ENCODE measurements at places on chromosomes 13 and 19. TPM values are rescaled to one million over a fixed set of nuclear protein-coding genes. Genes with fewer than 3 reads are reported as not detected.

DNA sequence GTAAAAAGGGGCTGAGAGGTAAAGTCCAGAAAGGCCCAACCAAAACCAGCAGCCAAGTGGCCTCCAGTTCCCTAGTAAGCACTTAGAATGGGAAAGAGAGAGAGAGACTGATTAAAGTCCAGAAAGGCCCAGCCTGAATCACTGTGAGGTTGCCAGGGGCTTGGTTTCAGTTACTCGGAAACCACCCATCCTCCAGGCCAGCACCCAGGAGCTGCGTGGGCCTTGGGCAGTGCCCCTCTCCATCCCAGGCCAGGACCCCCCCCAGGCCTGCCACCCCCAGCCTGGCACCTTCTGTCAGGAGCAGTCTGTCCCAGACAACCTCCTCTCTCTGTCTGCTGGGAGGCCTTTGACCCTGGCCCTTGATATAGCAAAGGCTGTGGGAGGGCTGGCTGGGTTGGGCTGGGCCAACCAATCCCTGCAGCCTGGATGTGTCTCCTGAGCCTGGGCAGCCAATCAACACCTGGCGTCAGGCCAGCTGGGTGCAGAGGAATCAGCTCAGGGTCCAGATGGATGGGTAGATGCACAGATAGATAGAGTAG is at the start of gene CYP4F2:
CYP4F2 (minus strand) TSS at position 337 of the 539 bp plus-strand sequence. CDS start 463 bp downstream, outside the sequence.
- no peak for DNase-seq

- no peak for DNase-seq
Observed at GRCh38 chr19:13684021-13684420, 80.3 kb upstream of the MRI1 start.

DNA sequence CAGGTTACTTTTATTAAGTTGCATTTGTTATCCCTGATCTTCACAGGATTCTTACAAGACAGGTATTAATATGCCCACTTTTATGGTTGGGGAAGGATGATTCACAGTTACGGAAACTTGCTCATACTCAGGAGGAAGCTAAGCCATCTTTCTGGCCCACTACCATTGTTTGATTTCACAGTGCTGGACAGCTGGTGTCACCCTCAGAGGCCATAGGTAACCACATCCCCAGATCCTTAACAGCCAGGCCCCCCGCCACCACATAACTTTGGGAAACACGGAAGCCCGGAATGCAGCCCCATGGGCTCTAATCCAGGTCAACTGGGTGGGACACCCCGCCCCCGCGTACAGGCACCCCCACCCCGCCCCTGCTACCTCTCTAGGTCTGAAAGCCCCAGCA is 119.7 kb downstream of the IRS2 start:
- no peak for DNase-seq

GRCh38 chr13:108383667-108384066 is 114.1 kb downstream of the TNFSF13B start:
- DNase-seq, result no peak

- DNase-seq, result no peak
Observed at GRCh38 chr19:39082745-39083598, 1.2 kb upstream of the ACP7 start.

DNA sequence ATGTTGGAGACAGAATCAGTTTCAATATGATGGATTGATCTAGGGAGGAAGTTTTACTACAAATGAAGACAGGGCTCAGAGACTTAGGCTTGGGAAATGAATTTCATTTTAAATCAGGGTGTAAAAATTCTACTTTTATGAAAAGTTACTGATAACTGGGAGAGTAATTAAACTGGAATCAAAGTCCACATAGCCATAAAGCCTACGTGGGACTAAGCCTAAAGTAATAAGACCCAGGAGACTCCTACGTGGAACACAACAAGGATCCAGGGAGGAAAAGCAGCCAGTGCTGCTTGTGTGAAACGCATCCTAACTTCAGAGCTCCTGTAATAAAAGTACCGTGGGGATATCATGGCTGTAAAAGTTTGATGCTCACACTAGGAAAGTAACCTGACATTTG is 152.0 kb upstream of the MYO16 start:
- DNase-seq, result no peak

The SMIM44 gene
- total RNA-seq, result not detected

The PPFIA3 gene
- total RNA-seq, result 2.3 TPM

The IL17D gene
- total RNA-seq, result 0.87 TPM

The DDX49 gene
- 57.4 TPM for total RNA-seq

The ZNF83 gene
- 31.1 TPM for total RNA-seq

Measured in HFFc6 (cell line).